ENCODE measurements at places on chromosomes 1 and 21.

DNA sequence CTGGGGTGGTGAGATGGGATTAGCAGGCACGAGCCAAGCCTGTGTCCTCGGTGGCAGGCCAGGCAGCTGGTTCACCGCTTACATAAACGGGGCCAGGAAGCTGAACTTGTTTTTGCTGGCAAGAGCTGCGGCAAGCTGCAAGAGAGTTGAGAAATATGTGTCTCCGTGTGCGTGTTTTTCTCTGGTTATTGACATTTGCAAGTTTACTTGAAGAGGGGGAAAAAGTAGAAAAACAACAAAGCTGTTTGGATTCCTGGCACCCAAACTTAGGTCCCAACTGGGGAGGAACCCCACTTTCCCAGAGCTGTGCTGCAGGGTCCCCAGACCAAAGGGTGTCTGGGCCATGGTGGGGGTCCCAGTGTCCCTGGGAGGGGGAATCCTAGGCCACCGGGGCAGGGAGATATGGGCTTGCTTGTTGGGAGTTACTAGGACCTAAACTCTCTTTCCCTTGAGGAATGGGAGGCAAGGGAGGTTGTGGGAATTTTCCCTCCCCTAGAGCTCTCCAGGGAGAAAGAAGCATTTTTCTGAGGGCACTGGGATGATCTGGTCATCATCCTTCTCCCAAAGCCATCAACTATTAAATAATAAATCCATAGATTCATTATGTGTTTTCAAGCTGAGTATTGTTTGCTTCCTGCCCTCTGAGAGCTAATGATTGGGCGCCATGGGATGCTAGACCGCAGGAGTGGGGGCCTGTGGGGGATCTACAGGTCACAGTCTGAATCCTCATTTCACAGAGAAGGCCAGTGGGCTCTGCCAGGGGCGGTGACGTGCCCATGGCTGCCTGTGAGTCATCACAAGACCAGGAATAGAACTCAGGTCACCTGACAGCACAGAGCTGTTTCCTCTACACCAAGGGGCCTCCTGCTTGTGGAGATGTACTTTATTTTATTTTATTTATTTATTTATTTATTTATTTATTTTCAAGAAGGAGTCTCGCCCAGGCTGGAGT lies 14.8 kb downstream of the IL6R start:
- H3K4me1 ChIP-seq = no peaks in the 10 kb centered on the region
- no peak overlapping the region for H3K27ac ChIP-seq
- DNase-seq = no peak
- H3K36me3 ChIP-seq = no peaks in the 10 kb centered on the region

DNA sequence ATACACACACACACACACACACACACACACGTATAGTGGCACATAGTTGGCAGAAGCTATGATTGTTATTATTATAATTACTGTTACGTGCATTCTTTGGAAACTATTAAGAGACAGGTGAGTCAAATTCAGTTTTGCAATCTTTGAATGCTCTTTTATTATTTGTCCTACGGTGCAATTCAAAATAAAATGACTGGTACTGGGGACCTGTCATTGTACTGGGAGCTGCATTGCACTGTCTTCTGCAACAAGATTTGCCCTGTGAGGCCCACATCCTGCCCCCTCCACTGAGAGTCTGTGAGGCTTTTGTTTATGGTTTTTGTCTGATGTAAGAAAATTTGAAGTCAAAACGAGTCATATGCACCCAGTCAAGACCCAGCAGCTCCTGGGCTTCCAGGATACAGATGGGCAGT lies 1.9 kb downstream of the LY9 start:
- no peaks in the 10 kb centered on the region for H3K27me3 ChIP-seq
- H3K4me1 ChIP-seq = no peaks in the 10 kb centered on the region
- H3K27ac ChIP-seq = no peak overlapping the region
- H3K36me3 ChIP-seq = no peaks in the 10 kb centered on the region

DNA sequence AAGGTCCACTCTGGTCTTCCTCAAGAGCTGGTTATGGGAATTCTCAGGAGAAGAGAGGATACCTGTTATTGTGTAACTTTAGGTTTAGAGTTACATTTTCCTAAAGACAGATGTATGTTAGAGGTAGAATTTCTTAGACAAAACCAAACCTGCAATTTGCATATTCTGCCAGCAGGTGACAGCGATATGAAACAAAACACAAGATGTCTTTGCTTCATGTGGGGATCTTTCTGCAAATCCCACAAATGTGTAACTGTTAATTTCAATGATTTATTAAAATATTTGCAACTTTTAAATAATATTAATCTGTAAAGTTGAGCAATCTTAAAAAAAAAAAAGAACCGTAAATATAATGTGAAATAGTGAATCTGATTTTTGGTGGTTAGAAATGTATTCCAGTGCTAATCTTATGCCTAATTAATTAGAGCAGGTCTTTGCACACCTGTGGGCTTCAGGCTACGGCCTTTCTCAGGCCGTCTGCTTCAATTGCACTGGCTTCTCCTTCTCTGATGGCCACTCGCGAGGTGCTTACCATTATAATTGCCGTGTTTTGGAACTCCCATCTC lies 33.4 kb downstream of the FAM78B start:
- H3K4me3 ChIP-seq = no peak overlapping the region
- no peaks in the 10 kb centered on the region for H3K4me1 ChIP-seq
- H3K27me3 ChIP-seq = no peaks in the 10 kb centered on the region
- no peak for DNase-seq
- no peaks in the 10 kb centered on the region for H3K36me3 ChIP-seq

DNA sequence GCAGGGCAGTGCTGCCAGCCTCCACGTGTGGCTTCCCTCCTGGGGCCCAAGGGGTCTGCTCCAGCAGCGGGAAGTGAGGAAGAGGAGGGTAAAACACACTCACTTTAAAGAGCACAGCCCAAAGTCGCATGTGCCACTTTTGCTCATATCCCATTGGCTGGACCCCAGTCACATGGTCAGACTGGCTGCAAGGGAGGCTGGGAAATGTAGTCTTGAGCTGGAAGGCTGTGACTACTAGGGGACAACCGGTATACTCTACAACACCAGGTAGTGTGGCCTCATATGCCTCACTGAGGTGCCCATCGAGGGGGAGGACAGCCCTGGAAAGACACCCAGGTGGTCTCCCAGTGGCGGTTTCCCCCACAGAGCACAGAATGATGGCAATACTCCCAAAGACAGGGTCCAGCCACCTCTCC lies 45.2 kb downstream of the CAMK2N1 start:
- no peaks in the 10 kb centered on the region for H3K27me3 ChIP-seq
- no peaks in the 10 kb centered on the region for H3K36me3 ChIP-seq
- H3K4me1 ChIP-seq = peaks cover 4% of the 10 kb centered on the region

DNA sequence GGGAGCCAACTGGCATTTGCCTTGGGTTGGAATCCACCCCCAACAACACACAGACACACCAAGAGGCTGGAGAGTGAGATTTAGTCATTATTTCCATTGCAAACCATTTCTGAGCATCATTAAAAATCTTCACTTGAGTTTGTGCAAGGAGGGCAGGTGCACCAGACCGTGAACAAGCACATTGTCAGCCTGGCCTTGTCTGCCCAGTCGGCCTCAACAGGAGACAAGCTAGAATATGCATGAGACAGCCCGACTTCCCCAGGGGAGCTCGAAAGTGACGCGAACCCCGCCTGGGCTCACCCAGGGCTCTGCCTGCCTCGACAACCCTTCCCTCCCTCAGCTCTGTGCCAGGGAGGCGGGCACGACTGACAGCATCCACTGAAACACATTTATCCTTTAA lies 15.4 kb upstream of the GUCA2B start:
- no peak overlapping the region for H3K4me3 ChIP-seq
- no peaks in the 10 kb centered on the region for H3K27me3 ChIP-seq
- no peaks in the 10 kb centered on the region for H3K36me3 ChIP-seq
- H3K27ac ChIP-seq = no peak overlapping the region
- peak; percentile 33 for DNase-seq

- no peaks in the 10 kb centered on the region for H3K27me3 ChIP-seq
- no peak for DNase-seq
- no peak overlapping the region for H3K4me3 ChIP-seq
- H3K36me3 ChIP-seq = no peaks in the 10 kb centered on the region
- no peaks in the 10 kb centered on the region for H3K4me1 ChIP-seq
- H3K27ac ChIP-seq = no peak overlapping the region
Measured at GRCh38 chr1:208309771-208310170, 65.6 kb upstream of the PLXNA2 start.

DNA sequence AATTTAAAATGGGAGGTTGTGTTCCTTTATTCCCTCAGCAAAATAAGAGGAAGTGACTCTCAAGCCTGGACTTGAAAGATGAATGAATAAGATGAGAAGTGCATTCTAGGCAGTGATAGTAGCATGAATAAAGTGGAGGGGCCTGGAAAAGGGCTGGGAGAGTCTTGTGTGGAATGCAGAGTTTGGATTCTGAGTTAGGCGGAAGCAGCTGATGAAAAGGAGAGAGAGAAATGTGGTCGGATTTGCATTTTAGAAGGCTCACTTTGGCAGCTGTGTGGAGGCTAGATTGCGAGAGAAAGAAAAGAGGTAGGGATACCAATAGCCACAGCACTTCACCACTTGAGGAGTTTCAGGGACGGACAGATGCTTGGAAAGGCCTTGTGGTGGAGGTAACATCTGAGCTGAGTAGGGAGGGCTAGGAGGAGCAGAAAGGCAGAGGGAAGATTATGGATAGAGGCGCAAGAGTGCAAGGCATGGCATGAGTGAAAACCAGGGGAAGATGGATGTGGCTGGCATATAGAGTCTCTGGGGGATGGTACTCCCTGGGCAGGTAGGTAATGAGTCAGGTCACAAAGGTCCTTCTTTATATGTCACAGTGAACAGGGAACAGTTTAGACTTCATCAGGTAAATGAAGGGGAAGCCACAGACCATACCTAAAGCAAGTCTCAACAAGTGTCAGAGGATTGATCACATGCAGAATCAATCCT lies 59.6 kb downstream of the ST3GAL3 start:
- peaks cover 22% of the 10 kb centered on the region for H3K4me1 ChIP-seq
- peak overlapping the region; percentile 71 for H3K27ac ChIP-seq
- H3K4me3 ChIP-seq = peak overlapping the region; percentile 43

GRCh38 chr1:240245629-240246020 lies 153.9 kb downstream of the FMN2 start:
- no peak overlapping the region for H3K27ac ChIP-seq
- H3K36me3 ChIP-seq = no peaks in the 10 kb centered on the region
- no peaks in the 10 kb centered on the region for H3K4me1 ChIP-seq
- H3K27me3 ChIP-seq = no peaks in the 10 kb centered on the region

GRCh38 chr1:42937141-42937696 lies 21.4 kb downstream of the SLC2A1 start:
- H3K4me3 ChIP-seq = no peak overlapping the region
- DNase-seq = no peak
- H3K36me3 ChIP-seq = peaks cover 87% of the 10 kb centered on the region

DNA sequence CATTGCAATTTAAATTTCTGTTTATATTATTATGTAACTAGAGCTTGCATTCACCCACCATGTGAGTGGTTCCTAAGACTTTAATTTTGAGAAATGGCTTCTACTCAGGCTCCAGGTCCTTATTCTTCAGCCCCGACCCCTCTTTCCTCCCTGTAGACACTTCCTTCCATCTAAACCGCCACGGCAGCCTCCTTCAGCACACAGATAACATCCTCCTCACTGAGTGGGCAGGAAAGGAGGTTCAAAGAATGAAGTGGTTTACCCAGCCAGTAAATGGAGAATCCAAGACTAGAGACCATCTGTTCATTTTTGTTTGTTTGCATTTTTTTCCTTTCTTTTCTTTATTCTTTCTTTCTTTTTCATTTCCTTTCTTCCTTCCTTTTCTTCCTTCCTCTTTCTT lies 37.1 kb upstream of the SOD1 start:
- H3K36me3 ChIP-seq = no peaks in the 10 kb centered on the region
- no peaks in the 10 kb centered on the region for H3K4me1 ChIP-seq
- no peak for DNase-seq
- H3K27ac ChIP-seq = no peak overlapping the region
- H3K27me3 ChIP-seq = no peaks in the 10 kb centered on the region

DNA sequence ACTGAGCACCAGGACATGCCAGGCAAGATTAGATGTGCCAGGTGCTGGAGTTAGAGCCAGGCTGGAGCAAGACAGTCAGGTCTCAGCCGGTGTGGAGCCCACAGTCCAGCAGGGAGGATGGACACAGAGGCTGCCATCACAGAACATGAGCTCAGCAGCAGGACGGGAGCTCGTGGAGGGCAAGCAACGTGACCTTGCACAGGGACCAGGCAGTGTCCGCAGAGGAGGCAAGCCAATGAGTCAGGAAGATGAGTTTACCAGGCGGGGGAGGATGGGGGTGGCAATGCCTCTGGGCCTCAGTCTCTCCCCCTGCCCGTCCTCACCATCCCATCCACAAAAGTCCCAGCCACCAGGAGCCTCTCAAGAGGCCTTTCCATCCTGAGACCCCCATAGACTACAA lies 20.7 kb upstream of the ZC3H12A start:
- H3K4me1 ChIP-seq = peaks cover 16% of the 10 kb centered on the region
- no peak overlapping the region for H3K4me3 ChIP-seq
- no peaks in the 10 kb centered on the region for H3K27me3 ChIP-seq
- H3K27ac ChIP-seq = no peak overlapping the region

- no peaks in the 10 kb centered on the region for H3K36me3 ChIP-seq
- no peaks in the 10 kb centered on the region for H3K4me1 ChIP-seq
- no peaks in the 10 kb centered on the region for H3K27me3 ChIP-seq
- no peak overlapping the region for H3K4me3 ChIP-seq
- DNase-seq = no peak
Measured at GRCh38 chr1:215768303-215768702, 201.2 kb downstream of the KCTD3 start.

DNA sequence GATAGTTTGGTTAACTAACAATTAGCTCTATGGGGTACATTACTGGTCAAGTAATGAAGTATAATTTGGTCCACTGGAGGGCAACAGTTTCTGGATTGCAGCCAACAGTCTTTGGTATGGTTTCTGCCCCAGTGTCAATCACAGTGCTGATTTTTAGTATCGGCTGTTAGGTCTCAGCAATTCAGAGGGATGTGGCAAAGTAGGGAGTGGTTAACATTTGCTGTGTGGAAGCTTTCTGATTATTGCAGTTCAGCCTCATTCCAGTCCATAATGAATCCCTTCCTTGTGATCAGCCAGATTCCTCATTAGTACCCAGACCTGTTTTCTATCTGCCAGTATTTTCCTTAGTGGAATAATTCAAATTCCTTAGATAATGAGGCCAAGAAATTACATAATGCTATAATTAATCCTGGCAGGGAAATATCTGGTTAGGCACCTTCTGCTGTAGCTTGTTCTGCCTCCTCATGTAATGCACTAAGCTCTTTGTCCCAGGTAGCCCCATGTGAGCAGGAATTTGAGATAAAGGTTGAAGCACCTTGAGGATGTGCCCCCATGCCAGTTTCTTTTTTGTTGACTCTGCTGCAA lies 14.0 kb downstream of the F3 start:
- H3K27me3 ChIP-seq = no peaks in the 10 kb centered on the region
- H3K4me1 ChIP-seq = no peaks in the 10 kb centered on the region
- H3K4me3 ChIP-seq = no peak overlapping the region
- no peak overlapping the region for H3K27ac ChIP-seq
- DNase-seq = no peak

DNA sequence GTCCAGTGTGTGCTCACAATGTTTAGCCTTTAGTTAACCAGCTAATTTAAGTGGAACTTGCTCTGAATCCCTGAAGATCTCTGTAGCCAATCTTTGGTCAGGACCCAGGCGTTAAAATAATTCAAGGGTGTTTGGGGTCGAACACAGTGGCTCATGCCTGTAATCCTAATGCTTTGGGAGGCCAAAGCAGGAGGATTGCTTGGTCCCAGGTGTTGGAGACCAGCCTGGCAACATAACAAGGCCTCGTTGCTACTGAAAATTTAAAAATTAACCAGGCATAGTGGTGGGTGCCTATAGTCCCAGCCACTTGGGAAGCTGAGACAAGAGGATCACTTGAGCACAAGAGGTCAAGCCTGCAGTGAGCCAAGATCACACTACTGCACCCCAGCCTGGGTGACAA lies 94.3 kb downstream of the ITSN1 start:
- H3K27ac ChIP-seq = no peak overlapping the region
- no peaks in the 10 kb centered on the region for H3K36me3 ChIP-seq
- no peaks in the 10 kb centered on the region for H3K4me1 ChIP-seq
- no peak for DNase-seq
- no peak overlapping the region for H3K4me3 ChIP-seq
- H3K27me3 ChIP-seq = no peaks in the 10 kb centered on the region
